ENCODE measurements at places on chromosomes 5 and 9.

DNA sequence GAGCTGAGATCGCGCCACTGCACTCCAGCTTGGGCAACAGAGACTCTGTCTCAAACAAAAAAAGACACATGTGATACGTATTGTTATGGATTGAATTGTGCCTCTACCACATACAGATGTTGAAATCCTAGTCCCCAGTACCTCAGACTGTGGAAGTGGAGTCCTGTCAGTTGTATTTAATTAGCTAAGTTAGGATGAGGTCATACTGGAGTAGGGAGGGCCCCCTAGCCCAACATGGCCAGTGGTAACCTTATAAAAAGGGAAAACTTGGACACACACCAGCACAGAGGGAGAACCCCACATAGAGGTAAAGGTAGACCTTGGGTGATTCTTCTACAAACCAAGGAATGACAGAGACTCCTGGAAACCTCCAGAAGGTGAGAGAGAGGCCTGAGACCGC, 119.8 kb downstream of the GADD45G start:
- no peak for DNase-seq

- no peak for DNase-seq
These were observed 4.5 kb downstream of the ROR2 start for GRCh38 chr9:91945277-91946085.

DNA sequence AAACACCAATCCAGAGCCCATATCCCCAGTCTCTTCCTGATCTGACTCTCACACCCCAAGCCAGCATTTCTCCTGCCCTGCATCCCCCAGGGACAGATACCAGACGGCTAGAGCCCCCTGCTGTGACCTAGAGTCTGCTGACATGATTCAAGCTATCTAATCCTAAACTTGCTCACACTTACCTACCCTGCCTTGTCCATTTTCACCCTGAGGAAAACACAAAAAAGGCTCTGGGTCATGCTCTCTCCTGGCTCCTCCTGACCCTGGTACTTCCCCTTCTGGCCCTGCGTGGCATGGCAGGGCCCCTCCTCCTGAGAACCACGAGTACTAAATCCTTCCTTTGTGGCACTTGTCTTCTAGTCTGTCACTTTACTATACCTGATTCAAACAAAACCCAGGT, 2.8 kb upstream of the ARRDC1 start:
- DNase-seq = no peak

DNA sequence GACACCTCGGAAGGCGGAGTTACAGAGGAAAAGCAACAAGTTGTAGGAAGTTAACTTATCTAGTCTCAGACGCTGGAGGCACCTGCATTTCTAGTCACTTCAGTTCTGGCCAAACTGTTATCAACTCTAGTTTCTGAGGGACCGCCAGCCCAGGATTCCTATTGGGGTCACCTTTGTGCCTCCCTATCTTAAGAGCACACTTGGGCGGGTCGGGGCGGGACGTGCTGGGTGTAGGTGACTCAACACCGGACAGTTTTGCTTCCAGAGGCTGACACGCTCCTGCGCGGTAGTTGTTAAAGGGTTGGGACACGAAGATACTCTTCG, 679 bp upstream of the KDM4C start:
- peak; percentile 61 for DNase-seq

DNA sequence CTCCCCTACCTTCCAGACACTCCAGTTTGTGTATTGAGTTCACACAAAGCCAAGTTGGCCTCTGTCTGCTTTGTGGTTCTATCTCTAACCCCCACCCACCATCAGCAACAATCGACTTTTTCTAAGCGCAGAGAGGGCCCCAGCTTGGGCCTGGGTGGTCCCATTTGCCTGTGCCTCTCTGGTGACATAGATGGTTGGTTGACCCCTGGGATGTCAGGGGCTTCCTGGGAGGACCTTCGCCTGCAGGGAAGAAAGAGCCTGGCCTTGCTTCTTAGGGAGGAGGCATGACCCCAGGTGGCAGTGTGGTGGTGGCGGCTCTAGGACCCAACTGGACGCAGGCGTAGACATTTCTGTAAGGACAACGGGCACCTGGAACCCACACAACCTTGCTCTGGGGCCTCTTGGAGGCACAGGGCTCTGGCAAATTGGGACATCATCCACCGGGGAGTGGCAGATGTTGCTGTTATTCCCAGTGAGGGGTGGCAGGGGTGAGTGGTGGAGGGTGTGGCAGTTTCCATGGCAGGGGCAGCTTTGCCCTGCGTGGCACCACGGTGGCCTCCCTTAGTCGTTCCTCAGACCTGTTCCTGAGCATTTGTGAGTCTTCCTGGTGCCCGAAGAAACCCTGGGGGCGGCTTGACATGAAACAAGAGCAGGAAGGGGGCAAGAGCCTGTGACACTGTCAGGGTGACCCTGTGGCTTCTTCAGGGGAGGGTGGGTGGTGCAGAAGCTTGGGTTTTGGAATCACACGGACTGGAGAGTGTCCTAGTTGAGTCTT, 171.0 kb upstream of the IER5L start:
- no peak for DNase-seq

DNA sequence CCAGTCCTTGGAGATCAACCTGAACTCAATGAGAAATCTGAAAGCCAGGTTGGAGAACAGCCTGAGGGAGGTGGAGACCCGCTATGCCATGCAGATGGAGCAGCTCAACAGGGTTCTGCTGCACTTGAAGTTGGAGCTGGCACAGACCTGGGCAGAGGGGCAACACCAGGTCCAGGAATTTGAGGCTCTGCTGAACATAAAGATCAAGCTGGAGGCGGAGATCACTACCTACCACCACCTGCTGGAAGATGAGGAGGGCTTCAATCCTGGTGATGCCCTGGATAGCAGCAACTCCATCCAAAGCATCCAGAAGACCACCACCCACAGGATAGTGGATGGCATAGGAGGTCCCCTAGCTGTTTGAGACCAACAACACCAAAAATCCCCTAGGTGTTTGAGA, 30.5 kb upstream of the SPZ1 start:
- no peak for DNase-seq

GRCh38 chr9:37624073-37624472, 26.7 kb upstream of the FRMPD1 start:
- DNase-seq = no peak

DNA sequence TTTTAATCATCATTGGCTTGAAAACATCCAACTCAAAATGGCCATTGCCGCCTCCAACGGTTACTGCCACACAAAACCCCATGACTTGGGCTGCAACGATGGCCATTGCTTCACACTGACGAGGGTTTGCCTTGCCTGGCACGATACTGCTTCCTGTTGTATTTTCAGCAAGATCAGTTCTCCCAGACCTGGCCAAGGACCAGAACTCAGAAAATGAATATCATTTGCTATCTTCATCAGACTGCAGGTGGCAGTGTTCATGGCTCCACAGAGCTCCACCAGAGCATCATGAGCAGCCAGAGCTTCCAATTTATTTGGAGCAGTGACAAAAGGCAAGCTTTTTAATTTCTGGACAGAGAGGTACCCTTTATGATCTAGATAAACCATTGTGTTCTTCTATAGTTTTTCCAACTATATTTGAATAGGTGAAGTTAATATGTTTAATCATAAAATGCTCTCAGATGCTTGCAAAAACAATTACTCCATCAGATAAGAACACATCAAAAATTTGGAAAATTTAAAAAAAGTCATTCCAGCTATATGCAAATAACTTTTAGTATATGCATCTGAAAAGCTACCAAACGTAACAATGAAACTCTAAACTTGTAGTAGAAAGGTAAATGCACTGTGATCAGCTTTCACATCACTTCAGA, 10.4 kb downstream of the AMACR start:
- peak; percentile 76 for DNase-seq

DNA sequence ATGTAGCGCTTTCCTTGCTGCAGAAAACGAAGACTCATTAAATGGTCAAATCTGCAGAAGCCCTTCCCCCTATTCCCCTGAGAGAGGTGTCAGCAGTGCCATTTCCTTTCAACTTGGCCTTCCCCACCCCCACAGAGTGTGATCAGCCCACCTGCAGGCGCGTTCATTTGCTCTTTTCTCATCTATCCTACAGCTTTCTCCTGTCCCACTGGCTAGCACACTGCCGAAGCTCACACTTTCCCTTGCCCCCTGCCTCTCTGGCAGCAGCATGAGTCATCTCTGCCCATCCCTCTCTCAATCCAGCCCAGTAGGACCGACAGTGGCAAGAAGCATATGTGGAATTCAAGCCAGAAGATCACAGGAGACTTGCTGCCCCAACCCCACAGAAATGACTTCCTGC, 213.8 kb downstream of the FAM114A2 start:
- no peak for DNase-seq

- no peak for DNase-seq
These were observed 207.6 kb upstream of the DMRTA1 start for GRCh38 chr9:22238809-22239684.

- no peak for DNase-seq
These were observed 88.0 kb downstream of the ZSWIM6 start for GRCh38 chr5:61420016-61420415.

GRCh38 chr5:136484808-136485325, 119.5 kb upstream of the TRPC7 start:
- no peak for DNase-seq

DNA sequence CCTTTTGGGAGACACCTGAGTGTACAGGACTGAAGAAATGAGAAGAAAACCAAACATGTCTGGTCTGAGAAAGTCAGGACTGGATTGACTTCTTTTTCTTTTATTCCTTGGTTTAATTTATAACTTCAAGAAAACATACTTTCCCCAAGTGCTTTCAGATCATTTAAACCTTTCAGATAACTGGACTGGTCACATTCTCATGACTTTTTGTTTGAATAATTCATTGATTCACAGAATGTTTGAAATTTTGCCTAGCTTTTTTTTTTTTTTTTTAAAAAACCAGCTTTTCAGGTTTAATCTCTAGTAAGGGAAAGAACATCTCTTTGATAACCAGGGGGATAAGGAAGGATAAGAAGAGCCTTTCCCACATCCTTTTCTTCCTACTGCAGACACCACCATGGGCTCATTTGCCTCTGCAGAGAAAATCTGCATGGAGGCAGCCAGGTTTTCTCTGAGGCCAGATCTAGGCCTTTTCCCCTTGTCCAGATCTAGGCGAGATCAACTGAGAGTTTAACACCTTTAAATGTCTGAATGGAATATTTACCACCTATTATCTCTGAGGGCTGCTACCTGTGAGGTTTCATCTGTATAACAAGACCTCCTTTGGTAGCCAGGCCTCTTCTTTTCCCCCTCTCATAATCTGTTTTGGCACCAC, 45.0 kb upstream of the SLC28A3 start:
- no peak for DNase-seq

DNA sequence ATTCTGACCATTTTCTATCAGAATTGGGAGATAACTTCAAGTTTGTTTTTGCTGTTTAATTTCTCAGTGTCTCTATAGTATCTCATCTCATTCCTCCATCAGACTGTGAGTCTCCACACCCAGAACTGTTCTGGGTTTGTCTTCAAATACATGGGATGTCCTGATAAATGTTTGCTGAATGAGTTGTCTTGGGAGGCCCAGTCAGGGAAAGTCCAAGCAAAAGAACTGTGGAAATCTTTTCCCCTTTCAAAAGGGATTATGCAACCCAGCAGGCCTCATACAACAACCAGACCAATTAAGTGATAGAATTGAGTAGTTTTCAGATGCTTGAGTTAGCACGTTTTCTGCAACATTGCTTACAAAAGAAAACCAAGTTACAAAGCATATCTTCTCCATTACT, 324.4 kb downstream of the BRINP1 start:
- peak; percentile 40 for DNase-seq

DNA sequence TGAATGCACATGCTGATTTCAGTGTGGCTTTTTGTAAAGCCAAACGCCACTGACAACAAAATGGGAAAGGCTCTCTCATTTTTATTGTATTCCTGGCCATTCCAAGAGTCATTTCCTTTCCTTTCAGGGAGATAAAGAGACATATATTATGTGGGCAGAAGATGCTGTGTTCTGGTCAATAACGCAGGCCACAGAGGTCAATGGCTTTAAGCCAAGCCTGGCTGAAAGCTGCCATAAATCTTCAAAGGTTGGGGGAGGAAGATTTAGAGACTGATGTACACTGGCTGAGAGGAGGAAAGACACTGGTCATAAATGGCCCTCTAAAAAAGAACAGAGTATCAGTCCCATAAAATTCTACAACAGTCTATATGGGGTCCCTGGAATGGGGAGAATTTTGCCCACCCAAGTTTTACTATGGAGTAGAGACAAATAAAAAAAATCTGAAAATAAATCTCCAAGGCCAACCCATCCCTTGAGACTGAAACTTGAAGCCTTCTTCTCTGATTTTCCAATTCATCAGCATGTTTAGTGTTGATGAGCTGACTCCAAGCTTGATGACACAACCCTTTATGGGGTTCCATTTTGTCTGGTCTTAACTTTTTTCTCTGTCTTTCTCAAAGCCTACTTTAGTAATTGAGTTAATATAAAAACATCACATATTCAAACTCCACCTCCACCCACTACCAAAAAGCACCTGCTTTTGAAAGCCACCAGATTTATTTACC, 152.1 kb upstream of the SLC24A2 start:
- no peak for DNase-seq

DNA sequence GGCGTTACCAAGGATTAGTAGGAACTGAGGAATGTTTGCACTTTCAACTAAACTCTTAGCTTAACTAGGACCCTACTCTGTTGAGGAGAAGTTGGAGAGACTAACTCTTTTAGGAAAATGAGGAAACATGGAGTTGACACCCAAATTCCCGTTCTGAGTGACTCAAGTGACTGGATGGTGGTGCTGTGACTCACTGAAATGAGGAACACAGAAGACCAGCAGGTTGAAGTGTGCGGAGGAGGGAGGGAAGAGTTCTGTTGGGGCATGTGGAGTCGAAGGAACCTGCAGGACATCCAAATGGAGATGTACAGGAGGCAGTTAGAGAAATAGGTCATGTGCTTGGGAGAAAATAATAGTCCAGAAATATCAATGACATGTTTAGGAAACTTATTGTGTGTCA, 8.2 kb downstream of the HEXB start:
- no peak for DNase-seq

GRCh38 chr5:74413403-74414048, 227.0 kb downstream of the ENC1 start:
- DNase-seq = no peak

GRCh38 chr5:82104872-82105271, 133.0 kb downstream of the ATG10 start:
- no peak for DNase-seq

DNA sequence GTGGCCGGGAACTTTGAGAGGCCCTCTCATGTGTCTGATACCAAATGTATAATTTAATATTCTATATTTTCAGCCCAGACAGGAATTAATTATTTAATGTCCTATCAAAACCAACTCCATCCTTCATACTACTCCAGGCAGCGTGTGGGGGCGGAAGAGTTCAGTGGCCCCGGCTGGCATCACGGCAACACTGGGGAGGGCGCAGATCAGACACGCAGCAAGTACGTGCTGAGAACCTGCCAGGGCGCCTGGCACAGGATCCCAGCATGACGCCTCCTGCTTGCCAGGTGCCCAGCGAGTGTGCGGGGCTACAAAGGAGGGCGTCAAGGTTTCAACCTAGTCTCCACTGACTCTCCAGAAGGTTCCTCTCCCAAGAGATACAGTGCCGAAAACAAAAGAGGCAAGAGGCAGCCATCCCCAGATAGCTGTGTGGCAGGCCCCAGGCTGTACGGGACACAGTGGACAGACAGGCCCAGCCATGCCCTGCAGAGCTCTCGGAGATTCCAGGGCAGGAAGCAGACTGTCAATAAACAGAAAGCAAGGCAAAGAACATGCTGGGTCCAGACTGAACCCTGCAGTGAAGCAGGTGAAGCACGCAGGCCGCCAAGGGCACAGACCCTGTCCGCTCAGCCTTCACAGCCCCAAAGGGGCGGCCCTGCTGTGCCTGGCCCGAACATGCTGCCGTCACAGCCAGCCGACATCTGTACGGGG, 110.3 kb downstream of the VAV2 start:
- no peak for DNase-seq

All from GM04503 (cell line).